ENCODE measurements at places on chromosomes 6 and 20.

GRCh38 chr20:63698739-63699465 lies 2.5 kb downstream of the TNFRSF6B start:
- DNase-seq: peak; percentile 82

DNA sequence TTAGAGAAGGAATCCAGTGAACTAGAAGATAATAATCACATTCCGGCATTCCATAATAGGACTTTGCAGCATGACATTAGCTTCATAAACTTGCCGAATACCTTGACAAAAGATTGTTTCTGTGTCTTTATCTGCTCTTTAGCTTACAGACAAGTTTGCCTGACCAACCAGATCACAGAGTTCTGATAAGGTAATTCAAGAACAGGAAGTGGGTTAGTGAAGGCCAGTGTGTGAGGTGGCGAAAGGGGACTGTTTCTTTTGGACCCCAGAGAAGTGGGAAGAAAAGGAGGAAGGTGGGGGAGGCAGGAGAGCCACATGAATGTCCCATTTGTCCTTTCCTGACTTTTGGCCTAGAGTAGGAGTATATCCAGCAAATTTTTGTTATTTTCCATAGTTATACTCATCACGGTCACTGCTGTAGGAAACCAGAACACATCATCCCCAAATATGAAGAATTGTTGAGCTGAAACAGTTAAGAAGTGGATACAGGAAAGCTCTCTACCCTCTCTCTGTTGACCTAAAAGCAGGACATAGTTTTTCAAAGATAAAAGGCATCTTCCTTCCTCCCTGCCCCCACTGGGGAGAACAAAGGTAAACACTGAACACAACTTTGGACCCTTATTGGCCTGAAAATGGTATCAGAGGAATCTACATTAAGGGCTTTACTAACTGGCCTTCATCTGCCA lies 72.4 kb upstream of the TNFAIP3 start:
- no peak for DNase-seq

GRCh38 chr6:135235716-135236115 lies 54.6 kb downstream of the MYB start:
- no peak for DNase-seq

GRCh38 chr6:141946502-141946901 lies 186.2 kb upstream of the GJE1 start:
- no peak for DNase-seq

DNA sequence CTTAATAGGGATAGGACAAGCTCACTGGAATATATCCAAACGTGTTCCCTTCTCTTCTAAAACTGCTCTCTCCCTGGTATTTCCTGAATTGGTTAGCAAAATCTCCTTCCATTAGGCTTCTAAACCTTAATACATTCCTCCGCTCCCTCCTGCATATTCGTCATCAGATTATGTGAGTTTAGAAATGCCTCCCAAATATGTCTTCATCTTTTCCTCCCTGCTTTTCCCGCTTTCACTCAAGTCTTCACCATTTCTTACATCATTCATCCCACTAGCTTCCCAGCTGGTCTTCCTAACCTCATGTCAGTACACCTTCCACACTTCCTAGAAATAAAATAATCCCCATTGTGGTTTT lies 26.9 kb downstream of the SLC22A16 start:
- no peak for DNase-seq

DNA sequence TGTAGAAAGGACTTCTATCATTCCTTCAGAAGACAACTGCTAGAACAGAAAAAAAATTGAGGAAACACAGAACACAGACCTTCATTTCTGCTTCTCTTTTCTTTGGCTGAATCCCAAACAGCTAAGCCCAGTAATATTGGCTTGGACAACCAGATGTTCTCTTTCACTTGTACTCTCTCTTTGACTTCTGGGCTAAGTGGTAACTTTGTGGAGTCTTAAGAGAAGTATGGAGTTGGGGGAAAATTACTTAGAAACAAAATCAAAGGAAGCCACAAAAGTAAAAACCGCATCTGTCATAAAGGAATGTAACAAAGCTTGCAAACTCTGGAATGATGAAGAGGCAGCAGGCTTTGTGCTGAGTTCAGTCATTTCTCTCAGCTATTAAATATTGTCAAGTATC lies 587.5 kb downstream of the CBLN4 start:
- no peak for DNase-seq

DNA sequence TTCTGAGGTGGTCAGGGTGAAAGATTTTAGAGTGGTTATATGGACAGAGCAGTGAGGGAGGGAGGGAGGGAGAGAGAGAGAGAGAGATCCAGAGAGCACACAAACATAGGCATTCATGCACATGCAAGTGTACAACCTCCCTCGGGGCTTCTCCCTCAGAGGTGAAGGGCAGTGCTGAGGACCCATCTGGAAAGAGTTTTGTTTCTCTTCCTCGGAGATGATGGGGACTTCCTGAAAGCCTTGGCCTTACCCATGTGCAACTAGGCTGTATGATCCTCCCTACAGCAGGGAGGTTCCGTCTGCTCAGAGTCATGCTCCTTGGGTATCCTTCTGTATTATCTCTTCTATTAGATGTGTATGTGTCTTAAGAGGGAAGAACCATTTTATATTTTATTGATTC lies 21.4 kb upstream of the TSPYL1 start:
- DNase-seq: no peak

DNA sequence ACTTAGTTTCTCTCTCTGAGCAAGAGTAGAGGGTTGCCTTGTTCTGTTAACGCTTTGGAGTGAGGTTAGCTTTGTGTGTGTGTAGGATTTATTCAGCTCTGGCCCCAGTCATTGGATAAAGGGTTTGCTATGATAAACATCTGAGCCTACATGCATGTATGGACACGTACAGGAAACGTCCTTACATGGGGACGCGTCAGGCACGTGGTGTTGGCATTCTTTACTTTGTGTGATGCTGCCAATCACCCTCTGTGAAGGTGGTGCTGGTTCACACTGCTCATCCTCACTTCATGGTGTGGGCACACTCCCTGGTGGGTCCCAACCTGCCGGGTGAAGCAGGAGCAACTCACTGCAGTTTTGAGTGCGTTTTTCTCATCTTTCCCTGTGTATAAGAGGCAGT lies 53.4 kb upstream of the CD93 start:
- DNase-seq: no peak

DNA sequence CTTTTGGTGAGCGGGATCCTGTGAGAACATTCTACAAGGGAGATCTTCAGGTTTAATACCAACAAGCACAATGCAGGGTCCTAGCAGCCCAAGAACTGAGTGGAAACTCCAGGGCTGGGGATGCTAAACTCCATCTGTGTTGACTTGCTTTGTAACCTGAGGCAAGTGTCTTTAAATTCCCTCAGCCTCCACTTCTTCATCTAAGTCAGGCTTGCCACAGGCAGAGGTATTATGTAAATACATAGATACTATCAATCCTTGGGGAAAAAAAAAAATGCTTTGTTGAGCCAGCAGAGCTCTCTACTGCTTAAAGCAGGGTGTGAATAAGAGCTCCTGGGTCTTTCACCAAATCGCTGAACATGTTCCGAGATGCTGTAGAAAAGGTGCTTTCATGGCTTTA lies 114.2 kb upstream of the PHACTR1 start:
- DNase-seq: no peak

DNA sequence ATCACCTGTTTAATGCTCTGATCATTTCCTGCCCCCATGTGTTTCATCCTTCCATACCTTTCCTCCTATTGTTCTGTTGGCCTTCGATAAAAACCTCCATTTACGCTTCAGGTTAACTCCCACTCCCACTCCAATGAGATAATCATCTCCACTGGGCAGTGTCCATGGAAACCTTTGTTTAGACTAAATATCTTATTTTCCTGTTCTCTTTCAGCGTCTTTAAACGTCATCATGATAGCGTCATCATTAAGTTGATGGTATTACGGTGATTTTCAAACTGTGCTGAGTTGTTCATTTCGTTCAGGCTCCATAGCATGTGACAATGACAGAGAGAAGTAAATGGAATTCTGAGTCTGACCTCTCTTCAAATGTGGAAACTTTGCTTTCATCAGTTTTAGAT lies 970.5 kb upstream of the SLC35B3 start:
- DNase-seq: no peak

DNA sequence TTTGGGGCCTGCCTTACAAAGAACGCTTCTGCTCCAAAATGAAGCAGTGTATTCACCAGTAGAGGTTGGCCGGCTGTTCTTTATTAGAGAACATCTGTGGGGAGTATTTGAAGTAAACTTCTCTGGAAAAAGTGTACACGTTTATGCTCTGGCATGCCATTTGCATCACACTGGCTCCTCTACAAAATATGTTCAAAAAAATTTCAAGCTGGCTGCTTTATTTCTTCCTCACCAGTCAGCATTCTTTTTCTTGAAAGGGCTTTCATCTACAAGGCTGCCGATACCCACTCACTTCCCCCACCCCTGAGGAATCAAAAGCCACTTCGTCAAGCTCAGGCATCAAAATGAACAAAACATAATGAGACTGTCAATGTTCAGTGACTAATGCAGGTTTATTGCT lies 294.1 kb downstream of the TFAP2B start:
- DNase-seq: no peak

DNA sequence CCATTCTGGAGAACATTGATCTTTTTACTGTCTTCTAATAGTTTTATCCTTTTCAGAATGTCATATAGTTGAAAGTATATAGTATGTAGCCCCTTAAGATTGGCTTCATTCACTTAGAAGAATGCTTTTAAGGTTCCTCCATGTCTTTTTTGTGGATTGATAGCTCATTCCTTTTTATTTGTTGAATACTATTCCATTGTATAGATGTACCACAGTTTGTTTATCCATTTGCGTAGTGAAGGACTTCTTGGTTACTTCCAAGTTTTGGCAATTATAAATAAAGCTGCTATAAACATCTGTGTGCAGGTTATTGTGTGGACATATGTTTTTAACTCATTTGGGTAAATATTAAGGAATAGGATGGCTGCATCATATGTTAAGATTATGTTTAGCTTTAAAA lies 27.8 kb downstream of the ABT1 start:
- no peak for DNase-seq

DNA sequence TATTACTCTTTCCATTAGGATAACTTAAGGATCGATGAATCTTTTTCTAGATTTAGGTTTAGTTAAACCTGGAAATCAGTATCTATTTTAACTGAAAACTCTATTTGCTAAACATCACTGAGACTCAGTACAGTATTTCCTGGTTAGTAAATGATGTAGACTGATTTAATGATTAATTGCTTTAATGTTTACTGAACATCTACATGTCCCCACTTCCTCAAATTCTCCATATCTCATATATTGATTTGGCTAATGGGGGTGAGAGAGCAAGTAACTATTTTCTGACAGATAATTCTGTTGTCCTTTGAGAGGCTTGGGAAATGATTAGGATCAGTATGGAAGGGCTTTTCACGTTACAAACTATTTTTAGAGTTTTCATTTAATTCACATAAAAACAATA lies 10.3 kb downstream of the MKKS start:
- no peak for DNase-seq

- DNase-seq: no peak
Measured at GRCh38 chr20:58697201-58697866, 4.7 kb downstream of the NPEPL1 start.

DNA sequence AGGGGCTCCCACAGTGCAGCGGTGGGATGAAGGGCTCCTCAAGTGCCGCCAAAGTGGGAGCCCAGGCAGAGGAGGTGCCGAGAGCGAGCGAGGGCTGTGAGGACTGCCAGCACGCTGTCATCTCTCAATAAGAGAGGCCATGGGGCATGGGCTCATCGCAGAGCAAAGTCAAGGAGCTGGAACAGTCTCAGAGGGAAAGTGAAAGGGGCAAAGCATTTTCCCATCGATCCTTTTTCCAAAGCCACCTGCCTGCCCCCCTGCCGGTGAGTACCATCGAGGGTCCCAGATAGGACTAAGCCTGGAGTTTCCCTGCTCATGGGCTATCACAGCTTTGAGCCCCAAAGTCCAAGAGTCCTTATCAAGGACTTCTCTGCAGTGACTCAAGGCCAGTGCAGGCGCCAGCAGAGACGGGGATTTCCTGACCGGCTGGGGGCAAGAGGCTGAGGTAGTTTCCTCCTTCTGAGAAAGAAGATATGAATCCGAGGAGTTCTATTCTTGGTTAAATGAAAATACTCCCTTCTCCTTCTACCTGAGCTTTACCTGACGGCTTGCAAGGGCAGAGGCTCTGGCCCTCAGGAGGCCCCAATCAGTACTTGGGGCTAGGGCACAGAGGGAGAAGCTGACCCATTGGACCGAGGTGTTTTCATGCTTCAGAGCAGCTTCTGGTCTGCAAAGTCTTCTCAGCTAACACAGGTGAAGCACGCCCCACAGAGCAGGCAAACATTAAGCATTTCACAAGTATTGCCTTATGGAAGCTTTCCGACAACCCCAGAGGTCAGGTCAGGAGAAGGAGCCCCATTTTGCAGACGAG lies 22.6 kb downstream of the ETV7 start:
- DNase-seq: peak; percentile 80

- no peak for DNase-seq
Measured at GRCh38 chr6:119079283-119079809, 882 bp upstream of the FAM184A start.

GRCh38 chr6:165775721-165776120 lies 112.7 kb upstream of the PDE10A start:
- DNase-seq: no peak

DNA sequence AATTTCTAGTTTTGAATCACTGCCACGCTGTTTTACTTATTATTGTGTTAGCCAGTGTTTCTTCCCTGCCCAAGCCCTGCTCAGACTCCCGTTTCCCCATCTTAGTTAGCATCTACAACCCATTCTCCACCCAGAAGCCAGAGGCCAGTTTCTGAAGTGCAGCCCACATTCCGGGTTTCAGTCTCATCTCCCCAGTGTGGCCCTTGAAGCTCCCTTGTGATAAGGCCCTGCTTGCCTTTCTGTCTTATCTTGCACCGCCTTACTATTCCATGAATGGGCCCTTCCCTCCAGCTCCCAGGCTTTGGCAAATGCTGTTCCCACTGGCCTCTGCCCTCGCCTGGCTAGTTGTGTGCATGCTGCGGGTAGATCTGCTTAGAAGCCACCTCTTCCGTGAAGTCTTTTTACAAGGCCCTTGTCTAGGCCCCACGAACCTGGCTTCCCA lies 41.1 kb downstream of the TOX2 start:
- DNase-seq: no peak

DNA sequence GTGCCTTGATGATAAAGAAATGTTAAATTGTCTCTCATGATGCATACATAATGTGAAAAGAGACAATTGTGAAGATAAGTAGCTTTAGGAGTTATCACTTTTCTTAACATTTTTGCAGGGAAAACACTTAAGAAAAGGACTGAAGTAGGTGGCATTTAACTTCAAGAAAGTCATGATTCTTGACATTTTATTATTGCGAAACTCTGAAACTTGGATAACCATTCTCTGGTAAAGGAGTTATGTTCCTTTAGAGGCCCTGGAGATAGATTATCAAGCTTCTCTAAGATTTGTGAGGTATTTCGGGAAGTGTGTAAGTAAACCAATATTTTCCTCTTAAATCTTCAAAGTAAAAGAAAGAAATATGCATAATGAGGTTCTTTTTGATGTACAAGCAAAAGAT lies 38.5 kb downstream of the HTR1B start:
- DNase-seq: no peak

- no peak for DNase-seq
Measured at GRCh38 chr20:47805951-47806350, 20.7 kb upstream of the SULF2 start.

DNA sequence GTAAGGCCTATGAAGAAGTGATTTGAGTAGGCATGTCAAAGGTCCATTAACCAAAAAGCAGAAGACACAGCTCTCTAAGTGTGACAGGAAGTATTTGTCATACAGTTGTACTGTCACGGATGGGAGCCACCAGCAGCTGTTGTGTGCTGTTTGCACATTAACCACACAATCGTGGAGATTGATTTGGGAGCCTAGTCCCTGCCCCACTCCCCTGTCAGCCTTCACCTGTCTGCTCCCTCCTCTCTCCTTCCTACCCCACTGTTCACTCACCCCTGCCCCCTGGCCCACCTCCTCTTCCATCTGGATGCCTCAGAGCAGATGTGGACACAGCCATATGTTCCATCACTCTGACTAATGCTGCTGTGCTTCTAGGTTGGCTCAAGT lies 124.7 kb upstream of the SPACA1 start:
- DNase-seq: peak; percentile 55
